ENCODE measurements at places on chromosomes 5 and 9.

- no peak for DNase-seq
These were observed 8.6 kb downstream of the HAPLN1 start for GRCh38 chr5:83711982-83712601.

GRCh38 chr5:77797136-77797535 lies 21.0 kb upstream of the TBCA start:
- DNase-seq, result no peak

GRCh38 chr9:31210978-31211570 lies 1173.4 kb upstream of the ACO1 start:
- DNase-seq, result peak; percentile 0

GRCh38 chr5:141039061-141039460 lies 12.1 kb upstream of the PCDHB1 start:
- no peak for DNase-seq

GRCh38 chr9:109414125-109414785 lies 83.9 kb downstream of the PTPN3 start:
- DNase-seq, result no peak

DNA sequence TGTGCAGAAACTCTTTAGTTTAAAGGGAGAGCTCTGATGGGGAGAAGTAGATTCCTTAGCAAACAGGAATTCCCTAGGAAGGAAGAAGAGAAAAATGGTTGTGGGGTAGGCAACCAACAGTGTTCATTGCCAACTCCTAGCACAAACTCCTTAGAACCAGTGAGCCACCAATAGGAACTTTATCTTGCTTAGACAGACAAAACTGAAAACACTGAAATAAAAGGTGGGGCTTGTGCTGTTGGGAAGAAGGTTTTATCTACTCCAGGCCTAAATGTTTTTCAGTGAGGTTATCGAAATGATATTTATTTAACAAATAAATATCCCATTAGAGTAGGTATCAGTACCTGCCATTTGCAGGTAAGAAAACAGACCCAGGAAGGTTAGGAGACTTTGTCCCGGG lies 7.7 kb upstream of the GLRX start:
- DNase-seq, result no peak

- no peak for DNase-seq
These were observed 276.9 kb downstream of the SEMA5A start for GRCh38 chr5:9269014-9269413.

DNA sequence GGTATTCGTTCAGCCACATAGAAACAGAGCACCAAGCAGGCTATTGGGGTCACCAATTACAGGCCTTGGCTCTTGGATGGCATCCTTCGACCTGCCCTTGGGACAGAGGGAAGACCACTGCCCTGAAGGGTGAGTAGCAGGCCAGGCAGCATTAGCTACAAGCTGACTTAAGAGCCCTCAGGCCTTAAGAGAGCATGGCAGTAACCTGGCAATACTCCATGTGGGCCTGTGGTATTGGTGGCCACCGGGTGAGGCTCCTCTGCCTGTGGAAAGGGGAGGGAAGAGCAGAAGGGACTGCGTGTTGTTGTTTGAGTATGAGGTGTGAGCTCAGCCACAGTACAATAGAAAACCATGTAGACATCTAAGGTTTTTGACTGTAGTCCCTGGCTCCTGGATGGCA lies 170.6 kb downstream of the MCTP1 start:
- no peak for DNase-seq

DNA sequence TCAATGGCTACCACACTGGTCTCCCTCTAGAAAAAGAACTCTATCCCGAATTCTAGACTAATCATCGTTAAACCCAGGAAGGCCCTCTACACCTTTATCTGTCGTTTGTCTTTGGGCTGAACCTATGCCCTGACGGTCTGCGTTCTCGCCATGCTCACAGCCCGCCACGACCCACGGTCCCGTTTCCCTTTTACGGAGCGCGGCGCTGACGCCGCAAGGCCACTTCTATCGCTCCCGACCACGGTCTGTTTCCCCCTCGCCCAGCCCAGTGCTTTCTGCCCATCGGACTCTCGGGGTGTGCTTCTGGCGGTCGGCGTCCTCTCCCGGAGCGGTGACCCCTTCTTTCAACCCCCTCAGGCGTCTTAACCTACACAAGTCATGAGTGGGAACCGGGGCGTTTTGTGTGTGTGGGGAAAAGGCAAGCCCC lies 974 bp downstream of the C9orf40 start:
- DNase-seq, result peak; percentile 22

GRCh38 chr9:27184556-27185351 lies 75.7 kb downstream of the TEK start:
- DNase-seq, result no peak

DNA sequence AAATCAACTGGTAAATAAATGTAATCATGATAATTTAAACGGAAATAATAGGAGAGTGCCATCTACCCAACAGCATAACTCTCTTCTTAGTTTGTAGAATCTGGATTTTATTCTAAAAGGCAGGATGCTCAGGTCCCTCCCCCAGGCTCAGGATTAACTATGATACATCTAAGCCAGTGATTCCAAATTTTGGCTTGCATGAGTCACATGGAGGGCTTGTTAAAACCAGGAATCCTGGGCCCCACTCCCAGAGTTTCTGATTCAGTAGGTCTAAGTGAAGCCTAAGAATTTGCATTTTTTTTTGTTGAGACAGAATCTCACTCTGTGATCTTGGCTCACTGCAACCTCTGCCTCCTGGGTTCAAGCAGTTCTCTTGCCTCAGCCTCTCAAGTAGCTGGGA lies 62.3 kb upstream of the ZFR start:
- no peak for DNase-seq

GRCh38 chr9:98215821-98216220 lies 23.4 kb upstream of the CORO2A start:
- DNase-seq, result no peak

- no peak for DNase-seq
These were observed 216.3 kb downstream of the ISL1 start for GRCh38 chr5:51599587-51599986.

DNA sequence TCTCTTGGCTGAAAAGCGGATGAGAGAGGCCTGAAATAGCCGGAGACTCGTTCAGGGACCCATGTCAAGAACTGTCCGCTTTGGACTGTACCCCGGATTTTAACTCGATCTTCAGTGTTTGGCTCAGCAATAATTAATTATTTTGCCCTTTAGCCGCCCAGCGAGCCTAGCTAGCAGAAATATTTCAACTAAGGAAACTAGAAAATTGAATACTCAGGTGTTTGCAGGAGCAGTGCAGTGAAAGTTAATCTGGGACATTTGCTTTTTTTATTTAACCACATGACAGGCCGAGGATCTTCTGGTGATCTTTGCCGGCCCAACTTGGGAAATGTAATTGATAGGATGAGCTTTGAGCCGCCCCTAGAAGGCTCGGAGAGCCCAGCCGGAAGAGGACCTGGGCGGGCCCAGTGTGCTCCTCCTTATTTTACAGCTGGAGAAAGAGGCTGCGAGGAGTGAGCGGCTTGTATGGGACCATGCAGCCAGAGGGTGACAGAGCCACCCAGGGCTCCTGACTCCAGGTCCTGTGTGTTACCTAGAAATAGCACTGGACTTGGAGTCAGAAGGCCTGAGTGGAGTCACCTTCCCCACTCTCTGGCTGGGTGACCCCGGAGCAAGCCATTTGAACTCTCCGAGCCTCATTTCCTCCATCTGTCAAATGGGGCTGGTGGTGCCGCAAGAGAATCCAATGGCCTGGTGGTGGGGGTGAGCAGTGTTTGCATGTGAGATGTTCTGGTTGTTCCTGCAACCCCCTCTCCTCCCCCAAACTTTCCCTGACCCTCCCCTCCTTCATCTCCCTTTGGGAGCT lies 2.4 kb downstream of the PPARGC1B start:
- no peak for DNase-seq

DNA sequence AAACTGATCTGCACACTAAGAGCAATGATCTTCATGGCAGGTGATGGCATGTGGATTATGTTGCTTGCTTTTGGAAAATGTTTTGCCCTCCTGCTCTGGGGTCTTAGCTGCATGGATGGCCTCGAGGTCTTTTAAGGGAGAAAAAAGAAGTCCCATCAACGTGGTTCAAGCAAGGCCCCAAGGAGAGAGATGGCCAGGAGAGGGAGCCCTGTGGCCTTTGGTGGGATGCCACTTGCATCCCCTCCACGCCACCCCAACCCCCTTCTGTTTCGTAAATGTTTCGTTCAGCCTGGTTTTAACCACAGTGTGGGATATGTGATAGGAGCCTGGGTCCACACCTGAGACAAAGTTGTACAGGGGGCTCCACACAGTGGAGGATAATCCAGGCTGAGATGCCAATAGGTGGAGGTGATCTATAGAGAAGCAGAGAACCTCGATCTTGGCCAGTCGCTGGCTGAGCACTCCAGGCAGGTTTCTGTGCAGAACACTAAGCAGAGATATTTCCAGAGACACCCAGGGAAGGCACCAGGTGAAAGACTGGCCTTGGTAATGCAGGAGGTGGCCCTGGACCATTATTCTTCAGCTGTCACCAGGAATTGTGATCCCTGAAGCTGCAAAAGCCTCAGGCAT lies 25.8 kb upstream of the FRRS1L start:
- DNase-seq, result no peak

DNA sequence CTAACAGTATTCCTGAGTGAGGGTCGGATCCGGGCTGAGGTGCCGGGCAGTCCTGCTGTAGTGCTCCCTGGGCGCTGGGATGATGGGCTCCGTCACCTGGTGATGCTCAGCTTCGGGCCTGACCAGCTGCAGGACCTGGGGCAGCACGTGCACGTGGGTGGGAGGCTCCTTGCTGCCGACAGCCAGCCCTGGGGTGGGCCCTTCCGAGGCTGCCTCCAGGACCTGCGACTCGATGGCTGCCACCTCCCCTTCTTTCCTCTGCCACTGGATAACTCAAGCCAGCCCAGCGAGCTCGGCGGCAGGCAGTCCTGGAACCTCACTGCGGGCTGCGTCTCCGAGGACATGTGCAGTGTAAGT lies 15.2 kb downstream of the CRB2 start:
- DNase-seq, result no peak

GRCh38 chr9:21964925-21965385 lies 29.2 kb downstream of the CDKN2A start:
- peak; percentile 46 for DNase-seq

- no peak for DNase-seq
These were observed 363 bp upstream of the SLC25A48 start for GRCh38 chr5:135833961-135834638.

- DNase-seq, result no peak
These were observed 70.1 kb upstream of the UNC5A start for GRCh38 chr5:176740131-176740701.

- DNase-seq, result no peak
These were observed 5.3 kb downstream of the SSNA1 start for GRCh38 chr9:137193771-137194170.

DNA sequence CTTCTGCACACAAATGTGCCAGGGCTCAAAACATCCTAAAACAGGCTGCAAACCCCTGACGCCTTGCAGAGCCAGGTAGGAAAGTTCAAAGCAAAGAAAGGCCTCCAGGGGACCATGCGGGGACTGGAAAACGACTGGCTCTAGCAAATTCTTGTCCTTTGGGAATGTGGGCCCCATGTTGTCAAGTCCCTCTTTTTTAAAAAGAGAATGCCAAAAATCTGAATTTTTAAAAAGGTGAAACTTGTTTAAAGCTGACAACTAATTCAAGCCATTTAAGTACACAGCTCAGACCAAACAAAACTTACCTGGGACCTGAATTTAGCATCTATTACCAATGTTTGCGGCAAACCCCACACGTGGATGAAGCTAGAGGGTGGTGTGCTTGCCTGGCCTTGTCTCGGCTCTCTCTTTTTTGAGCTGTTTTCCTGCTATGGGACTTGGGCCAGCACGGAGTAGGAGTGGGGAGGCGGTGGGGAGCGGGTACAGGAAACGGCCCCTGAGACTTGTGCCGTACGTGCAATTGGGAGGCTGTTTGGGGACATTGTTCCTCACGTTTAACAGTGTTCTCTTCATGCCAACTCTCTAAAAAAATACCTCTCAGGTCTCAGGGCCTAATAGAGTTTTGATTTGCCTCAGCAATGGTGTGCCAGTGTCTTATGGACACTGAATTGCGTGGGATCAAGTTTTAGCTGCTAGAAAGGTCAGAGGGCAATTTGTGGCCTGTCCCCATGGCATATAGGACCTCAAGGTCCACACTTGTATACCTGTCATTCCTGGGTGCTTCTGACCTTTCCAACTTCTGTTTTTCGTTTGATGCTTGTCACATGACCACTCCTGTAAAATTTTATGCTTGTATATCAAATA lies 15.1 kb upstream of the PHF19 start:
- DNase-seq, result no peak

DNA sequence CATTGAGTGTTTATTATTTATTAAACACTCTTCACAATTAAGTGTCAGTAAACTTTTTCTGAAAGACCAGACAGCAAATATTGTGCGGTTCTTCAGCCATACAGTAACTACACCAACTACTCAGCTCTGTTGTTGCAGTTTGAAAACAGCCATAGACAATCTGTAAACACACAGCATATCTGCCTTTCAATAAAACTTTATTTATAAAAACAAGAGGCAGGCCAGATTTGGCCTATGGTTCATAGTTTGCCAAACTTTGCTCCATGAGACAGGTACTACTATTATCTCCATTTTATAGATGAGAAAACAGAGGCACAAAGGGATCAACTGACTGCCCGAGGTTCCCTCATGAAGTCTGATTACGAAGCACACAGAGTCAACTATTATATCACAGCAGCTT lies 11.5 kb downstream of the ADAMTS12 start:
- DNase-seq, result no peak

- no peak for DNase-seq
These were observed 17.4 kb upstream of the RARS1 start for GRCh38 chr5:168468836-168469235.

DNA sequence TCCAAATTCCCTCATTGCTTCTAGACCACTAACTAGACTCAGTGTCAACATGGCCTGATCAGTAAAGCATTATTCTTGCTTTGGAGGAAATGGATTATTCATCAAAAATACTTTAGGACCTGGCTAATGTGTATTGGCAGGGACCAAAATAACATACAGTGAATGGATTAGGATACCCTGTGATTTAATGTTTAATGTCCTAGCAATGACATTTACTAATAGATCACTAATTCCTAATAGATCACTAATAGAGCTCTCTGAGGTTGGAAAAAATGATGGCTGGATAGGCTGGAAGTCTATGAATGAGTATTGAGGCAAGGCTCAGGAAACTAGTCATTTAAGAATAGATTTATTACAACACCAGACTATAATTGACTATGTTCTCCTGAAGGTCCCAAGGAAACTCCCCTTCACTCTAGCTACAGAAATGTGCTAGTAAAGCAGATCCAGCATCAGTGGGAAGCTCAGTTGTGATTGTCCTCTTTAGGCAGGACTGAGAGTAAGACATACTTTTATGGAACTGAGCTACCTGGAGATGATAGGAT lies 46.1 kb upstream of the CHSY3 start:
- no peak for DNase-seq
